Amniotic stem cell (primary cell): ENCODE measurements at places on chromosomes 3 and 15.
A peak's percentile ranks its signal among the peaks of the same experiment; 100 is the strongest.

DNA sequence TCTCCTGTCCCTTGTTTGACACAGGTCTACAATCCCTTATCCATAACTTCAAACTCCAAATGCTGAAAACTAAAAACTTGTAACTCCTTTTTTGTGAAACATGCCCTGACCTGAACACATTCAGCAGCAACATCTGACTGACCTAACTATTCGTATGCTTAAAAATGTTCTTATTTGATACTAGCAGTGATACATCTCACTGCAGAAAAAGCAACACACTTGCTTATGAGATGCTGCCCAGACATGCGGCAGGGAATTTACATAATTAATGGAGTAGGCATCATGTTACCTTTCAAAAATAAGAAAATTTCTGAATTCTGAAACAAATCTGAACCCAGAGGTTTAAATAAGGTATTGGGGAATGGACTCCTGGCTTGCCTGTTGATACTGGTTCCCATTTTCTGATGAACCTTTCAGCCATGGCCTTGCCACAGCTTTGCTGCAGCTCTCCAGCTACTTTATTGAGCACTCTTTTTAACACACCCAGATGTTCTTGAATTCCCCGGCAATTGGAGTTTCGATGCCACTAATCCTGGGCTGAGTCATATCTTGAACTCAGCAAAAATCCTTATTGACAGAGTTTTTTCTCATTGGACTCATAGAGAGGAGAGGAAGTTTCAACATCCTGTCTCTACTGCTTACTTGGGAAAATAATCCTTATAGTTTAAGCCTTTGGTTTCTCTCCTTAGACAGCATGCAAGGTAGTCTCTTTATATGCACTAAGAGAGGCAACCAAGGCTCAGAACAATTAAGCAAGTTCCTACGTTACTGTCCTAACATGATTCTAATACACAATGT lies 296.6 kb upstream of the LMCD1 start:
- DNase-seq: no peak

- DNase-seq: peak; percentile 15
These were observed 1.6 kb downstream of the TSC22D2 start for GRCh38 chr3:150409512-150410310.

- DNase-seq: no peak
These were observed 394.0 kb upstream of the CDIN1 start for GRCh38 chr15:36185438-36185837.

DNA sequence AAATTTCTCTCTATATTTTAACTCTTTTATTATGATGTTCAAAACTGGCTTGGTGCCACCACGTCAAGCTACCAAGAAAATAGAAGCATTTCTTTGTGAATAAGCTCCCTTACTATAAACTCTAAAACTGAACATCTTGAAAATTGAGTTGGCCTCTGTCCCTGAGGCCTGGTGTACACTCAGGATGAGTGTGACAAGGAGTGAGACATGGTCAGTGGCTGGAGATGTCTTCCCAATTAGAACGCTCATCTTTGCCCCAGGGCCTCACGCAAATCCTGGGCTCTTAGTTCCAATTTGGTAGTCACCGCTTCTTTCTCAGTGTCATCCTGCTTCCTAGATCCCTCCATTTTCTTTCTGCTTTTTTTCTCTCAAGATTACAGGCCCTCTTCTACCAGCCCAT lies 26.2 kb downstream of the SLC2A2 start:
- no peak for DNase-seq

DNA sequence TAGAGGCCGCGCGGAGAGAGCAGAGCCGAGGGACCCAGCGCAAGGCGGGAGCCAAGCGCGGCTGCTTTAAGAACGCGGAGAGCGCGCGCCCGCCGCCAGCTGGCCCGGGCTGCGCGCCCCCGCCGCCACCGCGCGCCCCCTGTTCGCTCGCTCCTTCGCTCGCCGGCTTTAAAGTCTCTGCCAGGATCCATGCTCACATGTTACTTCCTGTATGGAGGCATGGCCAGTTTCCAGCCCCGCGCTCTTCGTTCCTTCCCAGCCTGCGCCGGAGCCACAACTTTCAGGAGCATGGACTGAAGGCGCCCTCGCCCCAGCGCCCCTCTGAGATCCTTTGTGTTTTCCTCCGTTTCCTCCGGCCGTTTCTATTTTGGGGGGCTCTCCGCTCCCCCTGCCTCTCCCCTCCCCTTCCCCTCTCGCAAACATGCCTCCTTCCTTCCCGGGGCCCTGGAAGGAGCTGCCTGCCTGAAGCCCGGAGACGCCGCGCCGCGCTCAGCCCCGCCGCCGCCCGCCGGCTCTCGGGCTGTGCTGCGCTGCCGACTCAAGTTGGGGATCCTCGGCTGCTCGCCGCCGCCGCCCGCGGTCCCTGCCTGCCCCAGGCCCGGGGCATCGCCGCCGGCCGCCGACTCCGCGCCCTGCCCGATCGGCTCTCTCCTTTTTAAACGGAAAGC lies at the start of gene PTPRG:
PTPRG (plus strand) TSS at position 198 of the 668 bp plus-strand sequence. CDS start 717 bp downstream, outside the sequence.
- DNase-seq: peak; percentile 86

- peak; percentile 32 for DNase-seq
These were observed 1.1 kb upstream of the LPP start for GRCh38 chr3:188152660-188153436.

DNA sequence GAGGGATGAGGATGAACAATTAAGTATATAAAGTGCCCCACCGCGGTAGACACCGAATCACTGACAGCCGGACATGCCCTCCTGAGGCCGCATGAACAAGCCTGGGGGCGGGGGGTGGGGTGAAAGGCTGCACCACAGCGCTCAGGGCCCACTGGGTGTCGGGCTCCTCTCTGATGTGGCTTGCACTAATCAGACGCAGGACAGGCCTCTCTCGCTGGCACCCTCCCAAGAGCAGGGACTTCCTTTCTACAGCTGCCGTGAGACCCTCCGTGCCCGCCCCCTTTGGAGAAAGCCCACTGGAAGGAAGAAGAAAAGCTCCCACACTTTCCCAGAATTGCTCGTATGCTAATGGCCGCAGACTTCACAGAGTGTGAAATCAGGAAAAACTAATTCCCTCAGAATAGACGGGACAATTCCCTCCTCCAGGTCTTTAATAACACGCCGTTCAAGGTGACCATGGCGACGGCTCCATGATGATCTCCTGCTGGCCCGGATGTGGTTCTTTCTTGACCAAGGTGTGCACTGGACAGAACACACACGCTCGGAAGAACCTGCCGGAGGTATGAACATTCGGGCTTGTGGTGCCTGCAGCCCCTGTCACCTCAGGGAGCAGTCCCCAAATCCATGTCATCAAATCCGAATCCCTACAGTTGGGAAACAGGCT lies 32.0 kb downstream of the IQSEC1 start:
- no peak for DNase-seq

DNA sequence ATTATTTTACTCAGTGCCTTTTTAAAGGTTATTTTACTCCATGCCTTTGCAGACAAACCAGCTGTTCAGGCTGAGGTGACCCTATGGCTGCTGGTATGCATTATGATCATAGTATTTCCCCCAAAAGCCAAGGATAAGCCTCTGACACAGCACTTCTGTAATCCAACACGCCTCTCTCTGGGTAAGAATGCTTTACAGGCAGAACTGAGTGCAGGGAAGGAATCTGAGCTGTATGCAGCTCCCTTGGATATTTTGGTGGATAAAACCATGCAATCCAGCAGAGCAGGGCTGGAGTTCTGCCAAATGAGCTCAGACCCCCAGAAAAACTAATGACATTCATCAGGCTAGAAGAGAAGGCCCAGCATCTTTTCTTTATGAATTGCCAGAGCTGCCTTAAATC lies 11.7 kb upstream of the MAP1A start:
- no peak for DNase-seq

- DNase-seq: no peak
These were observed 53.9 kb upstream of the HERC1 start for GRCh38 chr15:63887630-63888029.

DNA sequence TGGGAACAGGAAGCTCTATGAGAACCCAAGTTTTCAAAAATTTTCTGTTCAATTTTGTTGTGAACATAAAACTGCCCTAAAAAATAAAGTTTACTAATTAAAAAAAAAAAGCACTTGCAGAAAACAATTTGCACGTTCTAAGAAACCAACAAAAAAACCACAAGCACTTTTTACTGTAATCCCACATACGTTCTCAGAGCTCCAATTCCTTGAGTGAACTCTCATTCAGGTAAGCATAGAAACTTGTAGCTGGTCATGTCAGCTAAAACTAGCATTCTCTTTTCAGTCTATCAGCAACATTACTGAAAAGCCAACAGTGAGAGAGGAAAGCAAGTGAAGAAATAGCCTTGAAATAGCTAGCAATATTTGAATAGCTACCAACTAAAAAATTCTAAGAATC lies 11.5 kb upstream of the TMF1 start:
- no peak for DNase-seq

GRCh38 chr15:75032395-75032794 lies 9.0 kb downstream of the PPCDC start:
- no peak for DNase-seq

GRCh38 chr15:85006201-85006600 lies 24.5 kb downstream of the PDE8A start:
- no peak for DNase-seq

DNA sequence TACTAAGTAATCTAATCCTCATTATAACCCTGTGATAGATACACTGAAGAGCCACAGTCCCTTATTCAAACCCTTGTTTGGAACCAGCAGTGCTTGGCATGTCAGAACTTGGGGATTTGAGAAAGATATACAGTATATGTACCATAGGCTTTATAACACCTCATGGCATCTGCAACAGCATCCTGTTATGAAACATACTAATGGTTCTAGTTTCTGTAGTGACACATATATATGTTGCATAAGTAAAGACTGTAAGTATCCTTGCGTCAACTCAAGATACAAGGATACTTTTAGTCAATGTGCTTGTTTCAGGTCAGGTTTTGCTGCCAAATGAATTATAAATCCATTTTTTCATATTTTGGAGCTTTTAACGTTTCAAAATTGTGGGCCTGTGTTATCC lies 58.5 kb downstream of the CCNL1 start:
- no peak for DNase-seq

DNA sequence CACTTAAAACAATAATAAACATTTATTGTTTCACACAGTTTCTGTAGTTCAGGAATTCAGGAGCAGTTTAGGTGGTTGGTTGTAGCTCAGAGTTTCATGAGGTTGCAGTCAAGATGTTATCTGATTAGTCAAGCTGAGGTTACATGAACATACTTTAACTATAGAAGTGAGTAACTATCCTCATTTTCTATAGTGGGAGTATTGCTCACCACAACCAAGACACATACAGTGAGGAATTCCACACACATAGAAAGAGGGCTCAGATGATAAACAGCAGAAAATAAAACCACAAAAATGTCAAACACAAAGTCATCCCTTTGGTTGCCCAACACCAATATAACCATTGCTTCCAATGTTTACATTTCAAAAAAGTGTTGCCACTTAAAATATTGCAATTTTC lies 13.6 kb downstream of the SCN11A start:
- DNase-seq: no peak

DNA sequence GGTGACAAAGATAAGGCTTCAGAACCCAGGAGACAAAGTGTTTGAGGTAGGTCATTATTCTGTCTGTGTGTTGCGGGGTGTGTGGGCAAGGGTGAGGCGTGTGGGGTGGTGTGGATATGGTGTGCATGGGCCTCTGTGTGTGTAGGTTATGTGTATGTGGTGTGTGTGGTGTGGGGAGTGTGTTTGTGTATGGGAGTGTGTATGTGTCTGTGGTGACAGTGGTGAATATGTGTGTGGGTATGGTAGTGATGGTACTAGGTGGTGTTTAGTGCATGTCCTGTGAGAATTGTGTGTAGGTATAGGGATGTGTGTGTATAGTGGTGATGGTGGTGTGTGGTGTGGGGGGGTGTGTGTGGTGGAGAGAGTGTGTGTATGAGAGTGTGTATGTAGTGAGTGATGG lies 16.2 kb upstream of the ETV5 start:
- no peak for DNase-seq

- DNase-seq: no peak
These were observed 61.9 kb upstream of the STXBP5L start for GRCh38 chr3:120846073-120846472.

GRCh38 chr15:58267051-58267450 lies 128.9 kb downstream of the AQP9 start:
- no peak for DNase-seq

DNA sequence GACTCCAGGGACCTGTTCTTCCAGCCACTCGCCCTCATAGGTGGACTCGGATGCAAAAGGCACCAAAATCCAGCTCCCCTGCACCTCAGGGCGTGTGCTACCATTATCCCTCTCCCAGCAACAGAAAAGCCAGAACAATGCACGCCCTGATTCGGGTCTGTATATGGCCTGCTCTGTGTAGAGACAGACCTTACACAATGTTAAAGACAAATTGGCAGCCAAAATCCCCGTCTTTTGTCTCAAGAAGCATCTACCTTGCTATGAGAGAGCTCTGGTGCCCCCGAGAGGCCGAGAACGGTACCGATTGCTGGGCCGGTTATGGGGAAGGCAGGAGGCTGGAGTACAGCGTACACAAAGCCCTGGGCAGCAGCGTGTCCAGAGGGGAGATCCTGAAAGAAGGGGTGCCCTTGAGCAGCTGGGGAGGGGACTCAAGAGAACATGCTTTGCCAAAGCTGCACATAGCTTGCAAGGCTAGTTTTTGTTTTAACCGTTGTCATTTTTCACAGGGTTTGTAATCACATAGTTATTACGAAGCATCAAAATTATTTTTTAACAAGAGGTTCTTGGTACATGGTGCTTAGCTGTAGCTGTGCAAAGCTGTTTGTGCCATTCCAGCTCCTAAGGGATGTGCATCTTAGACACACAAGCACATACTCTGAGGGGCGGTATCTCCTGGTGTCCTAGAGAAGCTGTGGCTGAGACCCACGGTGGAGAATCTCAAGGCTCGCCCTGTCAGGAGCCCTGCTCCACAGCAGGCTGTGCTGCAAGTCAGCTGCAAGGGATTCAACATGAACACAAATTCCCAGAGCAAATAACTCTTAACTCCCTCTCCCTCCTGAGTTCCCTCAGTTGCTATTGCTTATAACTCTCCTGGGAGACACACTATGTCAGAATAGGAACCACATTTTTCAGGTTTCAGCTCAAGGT lies 461.5 kb upstream of the PPP2R3A start:
- peak; percentile 11 for DNase-seq

DNA sequence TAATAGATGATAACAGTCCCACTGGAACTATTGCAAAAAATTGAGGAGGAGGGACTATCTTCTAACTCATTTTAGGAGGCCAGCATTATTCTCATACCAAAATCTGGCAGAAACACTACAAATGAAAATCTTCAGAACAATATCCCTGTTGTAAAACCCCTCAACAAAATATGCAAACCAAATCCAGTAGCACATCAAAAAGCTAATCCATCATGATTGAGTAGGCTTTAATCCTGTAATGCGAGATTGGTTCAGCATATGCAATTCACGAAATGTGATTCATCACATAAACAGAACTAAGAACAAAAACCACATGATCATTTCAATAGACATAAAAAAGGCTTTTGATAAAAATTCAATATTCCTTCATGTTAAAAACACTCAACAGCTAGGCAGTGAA lies 23.9 kb upstream of the PLSCR2 start:
- no peak for DNase-seq

GRCh38 chr3:157532529-157533297 lies 29.5 kb upstream of the VEPH1 start:
- DNase-seq: peak; percentile 80

- DNase-seq: no peak
These were observed 632.2 kb downstream of the MAGI1 start for GRCh38 chr3:65406470-65406869.

- no peak for DNase-seq
These were observed 17.5 kb upstream of the PLSCR1 start for GRCh38 chr3:146561879-146562278.
